ENCODE measurements at places on chromosomes 3 and 15.

DNA sequence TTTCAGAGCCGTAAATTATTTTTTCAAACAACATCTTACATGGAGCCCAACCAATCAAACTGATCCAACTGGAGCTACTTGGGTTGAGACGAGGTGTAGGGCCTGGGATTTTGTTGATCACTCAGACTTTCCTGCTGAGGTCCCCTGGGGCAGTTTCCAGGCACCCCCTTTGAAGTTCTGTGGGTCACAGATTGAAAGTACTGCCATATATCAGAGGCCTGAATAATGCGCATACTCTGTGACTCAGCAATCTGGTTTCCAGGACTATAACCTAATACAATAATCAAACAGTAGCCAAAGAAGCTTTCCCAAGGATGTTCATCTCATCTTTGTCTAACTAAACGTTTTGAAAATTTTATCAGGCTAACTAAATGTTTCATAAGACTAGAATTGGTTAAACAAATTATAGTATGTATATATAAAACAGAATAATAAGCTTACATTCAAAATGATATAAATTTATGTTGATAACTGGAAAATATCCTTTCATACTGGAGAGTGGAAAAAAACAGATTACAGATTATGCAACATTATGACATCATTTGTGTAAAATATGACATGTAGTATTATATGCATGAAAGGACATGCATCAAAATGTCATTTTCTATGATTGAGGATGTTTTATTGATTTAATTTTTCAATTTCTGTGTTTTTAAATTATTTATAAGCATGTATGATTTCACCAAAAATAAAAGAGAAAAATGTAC is 617.1 kb downstream of the NTRK3 start:
- DNase-seq: no peak

DNA sequence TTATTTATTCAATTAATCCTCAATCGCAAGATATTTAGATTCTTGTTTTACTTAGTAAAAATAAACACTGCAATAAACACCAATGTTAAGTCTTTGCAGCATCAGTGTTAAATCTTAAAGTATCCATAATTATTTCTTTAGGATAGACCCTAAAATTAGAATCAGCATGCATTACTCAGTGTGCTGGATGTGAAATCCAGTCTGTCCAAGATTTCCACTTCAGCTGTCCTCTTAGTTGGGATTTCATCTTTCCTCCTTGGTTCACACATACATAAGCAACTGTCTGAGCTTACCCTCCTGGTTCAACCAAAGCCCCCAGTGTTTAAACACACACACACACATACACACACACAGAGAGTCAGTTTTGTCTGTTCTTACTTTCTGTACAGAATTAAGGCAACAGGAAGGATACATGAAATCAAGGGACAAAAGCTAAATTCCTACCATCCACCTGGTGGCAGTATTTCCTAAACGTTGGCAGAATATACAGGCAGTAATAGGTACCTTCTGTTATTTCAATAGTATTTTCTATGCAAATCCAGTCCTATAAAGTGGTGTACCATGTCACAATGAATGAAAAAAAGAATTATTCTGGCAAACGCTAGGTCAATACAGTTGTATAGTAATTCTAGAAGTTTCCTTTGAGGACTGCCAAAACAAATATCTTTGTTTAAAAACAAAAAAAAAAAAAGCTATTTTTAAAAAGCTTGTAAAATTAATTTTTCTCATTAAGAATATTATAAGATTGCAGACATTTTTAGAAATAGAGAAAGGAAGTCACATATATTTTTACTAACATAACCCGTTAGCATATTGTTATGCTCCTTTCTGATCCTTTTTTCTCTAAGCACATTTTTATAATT is 27.3 kb upstream of the DMXL2 start:
- no peak for DNase-seq

- DNase-seq: peak; percentile 30
Observed at GRCh38 chr3:48634661-48635221, 520 bp downstream of the SLC26A6 start.

GRCh38 chr15:58521293-58521991 is 89.7 kb downstream of the LIPC start:
- DNase-seq: peak; percentile 80

DNA sequence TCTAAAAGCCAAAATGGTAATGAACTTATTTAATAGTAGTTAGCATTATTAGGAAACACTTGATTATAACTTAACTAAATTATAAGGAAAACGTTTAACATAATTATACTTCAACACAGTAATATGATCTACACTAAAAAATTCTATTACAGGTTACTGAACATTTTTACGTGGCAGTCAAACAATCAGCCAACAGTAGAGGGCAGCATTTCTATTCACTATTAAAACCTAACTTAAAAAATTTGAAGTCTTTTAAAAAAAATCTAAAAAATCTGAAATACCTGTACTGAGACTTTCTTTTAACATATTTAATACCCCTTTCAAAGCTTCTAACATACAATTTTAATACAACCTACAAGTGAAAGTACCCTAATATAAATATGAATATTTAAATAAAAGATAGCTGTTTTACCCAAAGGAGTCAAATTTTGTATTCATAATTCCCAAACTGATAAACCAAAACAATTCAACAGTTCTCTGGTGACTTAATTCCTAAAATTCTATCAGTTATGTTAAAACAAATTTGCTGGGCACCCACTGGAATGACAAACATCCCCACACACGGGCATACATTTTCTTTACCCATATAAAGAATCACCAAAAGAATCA is 41.5 kb downstream of the DLG1 start:
- no peak for DNase-seq

DNA sequence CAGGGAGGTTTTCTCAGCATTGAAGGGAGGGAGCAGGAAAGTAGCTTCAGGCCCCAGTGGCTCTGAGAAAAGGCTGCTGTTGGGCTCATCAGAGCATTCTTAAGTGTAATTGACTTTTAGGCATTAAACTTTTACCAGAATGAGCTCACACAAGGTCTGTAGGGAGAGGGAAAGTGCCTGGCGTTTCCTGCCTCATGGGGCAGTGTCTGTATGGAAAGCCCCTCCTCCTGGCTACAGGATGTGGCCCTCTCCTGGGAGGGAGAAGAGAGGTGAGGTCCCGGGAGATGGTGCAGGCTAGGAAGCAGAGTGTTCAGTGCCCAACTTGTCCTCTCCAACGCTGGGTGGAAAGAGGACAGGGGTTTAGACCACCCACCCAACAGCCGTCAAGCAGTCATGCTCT is 21.3 kb upstream of the SCN10A start:
- DNase-seq: no peak

DNA sequence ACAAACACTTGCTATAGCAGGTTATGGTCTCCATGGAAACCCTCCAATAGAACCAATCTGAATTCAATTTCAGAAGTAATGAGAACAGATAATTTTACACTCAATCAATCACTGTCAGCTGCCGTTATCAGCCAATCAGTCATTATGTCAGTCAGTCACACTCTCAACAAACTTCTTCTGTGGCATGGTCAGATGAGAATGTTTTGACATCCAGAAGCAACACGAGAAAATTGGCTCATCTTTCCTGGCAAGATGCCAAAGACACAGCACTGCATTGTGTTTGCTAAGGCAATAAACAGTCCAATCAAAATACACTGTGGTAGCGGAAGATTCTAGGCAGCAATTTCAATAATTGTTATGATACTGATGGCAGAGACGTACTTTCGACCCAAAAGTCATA is 190.7 kb downstream of the RORA start:
- DNase-seq: no peak

DNA sequence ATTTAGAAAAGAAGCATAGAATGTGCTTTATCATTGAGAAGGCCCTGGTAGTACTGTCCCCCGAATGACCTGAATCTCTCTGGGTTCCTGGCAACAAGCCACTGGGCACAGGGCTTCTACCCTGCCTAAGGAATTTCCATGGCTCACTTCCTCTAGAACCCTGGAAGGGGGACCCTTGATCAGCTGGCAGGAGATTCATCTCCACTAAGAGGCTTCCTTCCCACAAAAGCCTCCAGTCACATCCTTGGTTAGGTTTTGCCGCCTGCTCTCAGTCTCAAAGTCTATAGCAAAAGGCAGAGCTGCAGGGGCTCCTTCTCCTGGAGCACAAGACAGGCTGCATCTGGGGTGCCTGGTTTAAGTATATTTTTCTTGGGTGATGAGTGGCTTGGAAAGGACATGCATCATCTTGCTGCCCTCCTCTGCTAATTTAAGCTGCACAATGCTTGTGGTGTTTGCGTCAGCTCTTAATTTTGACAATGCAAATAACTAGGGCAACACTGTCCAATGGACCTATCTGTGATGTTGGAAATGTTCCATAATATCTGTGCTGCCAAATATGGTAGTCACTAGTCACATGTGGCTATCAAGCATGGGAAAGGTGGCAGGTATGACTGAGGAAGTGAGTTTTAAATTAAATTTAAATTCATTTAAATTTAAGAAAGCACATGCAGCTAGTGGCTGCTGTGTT is 33.4 kb upstream of the RARRES1 start:
- DNase-seq: no peak

DNA sequence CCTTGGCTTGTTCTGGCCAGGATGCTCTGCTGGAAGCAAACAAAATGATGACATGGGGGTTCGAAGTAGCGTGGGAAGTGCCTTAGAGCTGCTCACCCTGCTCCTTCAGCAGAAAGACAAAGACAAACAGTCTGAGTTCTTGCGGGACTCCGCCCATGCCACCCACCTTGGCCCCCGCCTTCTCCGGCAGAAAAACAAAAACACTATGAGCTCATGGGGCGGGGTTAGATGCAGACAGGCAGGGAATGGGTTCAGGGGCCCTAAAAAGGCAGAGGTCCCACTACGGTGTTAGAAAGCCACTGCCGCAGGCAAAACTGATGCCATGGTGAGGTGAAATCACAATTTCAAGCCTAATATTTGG is 9.7 kb upstream of the NCKIPSD start:
- DNase-seq: no peak

DNA sequence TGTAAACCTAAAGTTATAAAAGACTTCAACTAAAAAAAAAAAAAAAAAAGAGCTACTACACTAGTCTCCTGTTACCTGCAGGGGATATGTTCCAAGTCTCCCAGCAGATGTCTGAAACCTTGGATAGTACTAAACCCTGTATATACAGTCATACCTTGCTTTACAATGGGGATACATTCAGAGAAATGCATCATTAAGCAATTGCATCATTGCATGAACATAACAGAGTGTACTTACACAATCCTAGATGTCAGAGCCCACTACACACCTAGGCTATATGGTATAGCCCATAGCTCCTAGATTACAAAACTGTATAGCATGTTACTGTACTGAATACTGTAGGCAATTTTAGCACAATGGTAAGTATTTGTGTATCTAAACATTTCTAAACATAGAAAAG is 119.1 kb downstream of the GMPS start:
- DNase-seq: no peak

DNA sequence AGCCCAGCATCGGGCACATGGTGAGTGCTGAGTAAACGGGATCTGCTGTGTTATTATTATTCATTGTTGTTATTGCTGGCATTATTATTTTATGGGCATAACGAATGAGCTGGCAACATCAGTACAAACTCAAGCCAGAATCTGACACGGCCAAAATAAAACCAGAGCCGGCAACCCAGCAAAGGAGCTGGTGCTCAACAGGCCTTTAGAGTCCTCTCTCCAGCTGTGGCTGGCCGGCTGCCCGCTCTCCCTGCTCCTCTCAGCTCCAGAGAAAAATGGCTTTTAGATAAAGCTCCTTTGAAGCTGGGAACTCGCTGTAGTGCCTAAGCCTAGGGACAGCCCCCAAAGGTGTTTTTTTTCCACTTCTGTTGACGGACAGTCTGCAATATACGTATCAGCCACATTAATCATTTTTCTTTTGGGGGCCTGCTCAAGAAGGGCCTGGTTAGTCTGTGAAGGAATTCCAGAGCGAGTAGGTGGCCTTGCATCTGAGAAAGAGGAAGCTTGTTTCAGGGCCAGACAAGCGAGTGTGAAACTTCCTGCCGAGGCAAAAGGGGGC is 193.9 kb upstream of the UBE2E1 start:
- DNase-seq: peak; percentile 86

DNA sequence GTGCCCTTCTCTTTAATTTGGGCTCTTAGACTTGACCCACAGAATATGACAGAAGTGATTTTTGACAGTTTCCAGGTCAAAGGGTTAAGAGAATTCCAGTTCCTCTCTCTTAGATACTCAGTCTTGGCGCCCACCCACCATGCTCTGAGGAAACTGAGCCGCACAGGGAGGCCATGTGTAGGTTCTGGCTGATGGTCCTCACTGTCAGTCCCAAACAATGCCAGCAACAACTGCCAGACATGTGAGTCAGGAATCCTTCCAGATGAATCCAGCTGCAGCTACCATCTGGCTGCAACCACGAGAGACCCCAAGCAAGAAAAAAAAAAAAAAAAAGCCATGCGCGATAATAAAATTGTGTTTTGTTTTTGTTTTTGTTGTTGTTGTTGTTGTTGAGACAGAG is 326.6 kb downstream of the MAGI1 start:
- DNase-seq: no peak

GRCh38 chr3:143389388-143389787 is 269.8 kb downstream of the CHST2 start:
- no peak for DNase-seq

GRCh38 chr3:111238885-111239284 is 167.3 kb downstream of the NECTIN3 start:
- no peak for DNase-seq

DNA sequence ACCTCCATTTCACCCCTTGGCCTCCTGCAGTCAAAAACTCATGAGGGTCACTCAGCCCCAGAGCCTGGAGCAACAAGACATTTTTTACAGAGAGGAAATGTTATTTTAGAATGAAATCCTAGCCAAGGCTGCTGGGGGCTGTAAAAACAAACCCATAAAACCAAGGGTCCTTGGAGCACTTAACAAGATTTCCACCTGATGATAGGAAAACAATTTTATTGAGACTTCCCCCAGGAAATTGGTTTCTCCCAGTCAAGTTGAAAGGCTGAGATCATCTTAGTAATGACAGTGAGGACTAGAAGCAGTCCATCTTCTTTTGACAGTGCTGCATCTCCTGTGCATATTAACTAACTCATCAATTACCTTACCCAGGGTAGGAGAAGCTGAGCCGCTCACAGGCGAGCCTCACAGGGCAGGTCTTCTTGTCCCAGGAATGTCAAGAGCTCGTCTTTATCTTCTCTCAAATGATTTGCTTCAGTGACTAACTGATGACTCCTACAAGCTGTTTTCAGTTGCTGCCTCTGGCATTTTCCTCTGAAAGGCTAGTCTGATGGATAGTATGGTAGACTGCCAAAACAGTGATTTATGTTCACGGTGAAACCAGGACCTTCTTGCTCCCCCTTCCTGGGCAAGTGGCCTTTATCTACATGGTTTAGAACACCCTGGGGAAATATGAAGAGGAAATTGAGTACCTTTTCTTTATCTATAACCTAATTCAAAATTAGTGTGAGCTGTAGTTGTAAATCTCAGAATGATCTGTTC is 34.6 kb upstream of the AEN start:
- no peak for DNase-seq

DNA sequence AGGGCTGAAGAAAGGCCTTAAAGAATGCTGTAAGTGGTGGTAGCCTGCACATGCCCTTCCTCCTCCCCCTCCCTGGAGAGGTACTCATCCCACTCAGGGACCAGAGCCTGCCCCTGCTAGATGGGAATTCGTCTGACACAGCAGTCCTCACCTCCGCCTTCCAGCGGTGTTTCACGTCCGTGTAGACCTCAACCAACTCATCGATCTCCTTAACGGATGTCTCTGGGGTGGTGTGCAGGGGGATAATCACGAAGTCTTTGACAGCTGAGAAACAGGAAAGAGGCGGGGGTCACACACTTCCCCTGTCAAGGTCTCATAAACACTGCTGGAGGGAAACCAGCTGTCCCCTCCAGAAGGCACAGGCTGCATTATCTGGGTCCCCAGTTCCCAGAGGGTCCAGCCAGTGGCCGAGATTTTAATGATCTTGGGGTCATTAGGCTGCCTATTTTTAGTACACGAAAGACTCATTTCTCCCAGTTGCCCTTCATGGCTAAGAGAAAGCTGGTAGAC is 9.9 kb downstream of the DNASE1L3 start:
- peak; percentile 27 for DNase-seq
